ENCODE measurements at places on chromosomes 12 and 14.

DNA sequence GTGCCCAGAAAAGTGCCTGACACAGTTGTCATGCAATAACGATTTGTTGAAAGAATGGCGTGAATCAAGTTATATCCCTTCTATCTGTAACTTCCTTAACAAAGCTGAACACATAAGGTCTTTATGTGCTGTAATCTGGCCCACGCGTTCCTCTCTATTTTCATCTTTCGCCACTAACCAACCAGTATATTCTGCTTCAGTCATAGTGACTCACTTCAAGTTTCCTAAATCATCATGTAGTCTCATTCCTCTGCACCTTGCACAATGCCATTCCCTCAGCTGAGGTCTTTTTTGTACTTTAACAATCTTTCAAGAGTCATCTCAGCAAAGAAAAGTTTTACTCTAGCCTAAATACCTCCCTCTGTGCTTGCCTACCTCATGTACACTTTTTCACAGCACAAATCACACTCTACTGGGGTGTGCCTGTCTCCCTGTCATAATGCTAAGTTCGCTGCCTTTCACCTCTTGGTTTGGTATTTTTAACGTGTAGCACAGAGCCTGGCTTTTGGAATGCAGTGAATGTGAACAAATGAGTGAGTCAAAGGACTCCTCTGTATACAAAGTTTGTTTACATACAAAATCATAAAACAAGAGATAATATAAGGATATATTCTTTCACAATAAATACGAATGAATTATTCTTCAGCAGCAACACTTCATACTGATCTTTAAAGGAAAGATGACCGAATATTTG is 2.9 kb upstream of the CMAS start:
- DNase-seq, result no peak

- no peak for DNase-seq
Measured at GRCh38 chr12:76410371-76410770, 62.2 kb upstream of the BBS10 start.

GRCh38 chr12:108457006-108457733 is 57.9 kb upstream of the FICD start:
- DNase-seq, result peak; percentile 51

DNA sequence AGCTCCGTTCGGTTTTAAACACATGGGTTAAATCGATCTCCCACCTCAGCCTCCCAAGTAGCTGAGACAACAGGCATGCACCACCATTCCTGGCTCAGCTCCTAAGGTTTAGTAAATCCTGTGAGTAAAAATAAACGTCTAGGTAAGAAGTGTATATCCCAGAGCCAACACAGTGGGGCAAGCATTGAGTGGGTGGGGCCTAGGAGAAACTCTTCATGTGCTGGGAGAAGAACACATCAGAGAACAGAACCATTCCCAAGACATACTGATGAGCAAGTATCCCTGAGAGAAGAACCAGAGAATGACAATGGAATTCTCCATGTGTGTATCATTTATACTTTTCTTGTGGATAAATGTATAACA is 86.3 kb downstream of the SEC23A start:
- DNase-seq, result no peak

- peak; percentile 63 for DNase-seq
Measured at GRCh38 chr14:54424479-54424901, 16.7 kb downstream of the CNIH1 start.

GRCh38 chr12:20119596-20120402 is 248.5 kb upstream of the PDE3A start:
- no peak for DNase-seq

- DNase-seq, result no peak
Measured at GRCh38 chr12:9404031-9404430, 195.8 kb upstream of the PZP start.
